ENCODE measurements at places on chromosomes 4 and X. TPM values are rescaled to one million over a fixed set of nuclear protein-coding genes. Genes with fewer than 3 reads are reported as not detected.

Gene MAGEA2B
- polyA plus RNA-seq = not detected

DNA sequence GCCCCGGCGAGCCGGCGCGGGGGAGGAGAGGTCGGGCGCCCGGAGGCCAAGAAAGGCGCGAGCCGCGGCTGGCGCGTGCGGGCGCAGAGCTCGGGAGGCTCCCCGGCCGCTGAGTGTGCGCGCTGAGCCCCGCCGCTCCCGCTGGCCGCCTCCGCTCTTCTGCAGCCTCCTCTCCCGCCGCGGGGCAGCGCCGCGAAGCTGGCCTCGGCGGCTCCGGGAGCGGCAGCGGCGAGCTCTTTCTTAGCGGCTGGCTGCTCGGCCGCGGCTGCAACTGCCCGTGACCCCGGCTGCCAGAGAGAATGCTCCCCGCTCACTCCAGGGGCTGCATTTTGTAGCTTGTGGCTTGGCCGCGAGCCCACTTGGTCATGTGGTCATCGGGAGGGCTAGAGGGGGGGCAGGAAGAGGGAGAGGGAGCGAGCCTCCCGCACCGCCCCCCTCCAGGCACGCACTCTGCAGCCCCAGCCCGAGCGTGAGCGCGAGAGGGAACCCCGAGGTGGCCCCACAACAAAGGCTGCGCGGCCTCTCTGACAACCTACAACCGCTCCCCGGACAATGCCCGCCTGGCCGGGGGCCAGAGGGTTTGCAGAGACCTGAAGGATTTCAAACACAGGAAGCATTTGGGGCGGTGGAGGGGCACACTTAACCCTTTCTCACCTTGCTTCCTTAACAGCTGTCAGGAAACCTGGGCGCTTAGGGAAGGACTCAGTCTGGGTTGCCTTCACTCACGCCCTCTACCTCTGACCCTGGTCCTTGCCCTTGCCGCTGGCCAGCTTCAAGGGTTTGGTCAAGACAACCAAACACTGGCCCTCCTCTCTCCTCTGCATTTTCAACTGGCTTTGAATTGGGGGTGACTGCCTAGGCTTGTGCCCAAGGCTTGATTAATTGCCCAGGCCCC lies at the start of gene APLN:
Gene APLN (minus strand): TSS at position 305 of the 895 bp plus-strand sequence. CDS start 326 bp downstream, outside the sequence.
- no peak for DNase-seq

Gene ADGRG4
- not detected for polyA plus RNA-seq

GRCh38 chrX:41946989-41947612 lies 23.7 kb upstream of the CASK start:
- no peak for DNase-seq

DNA sequence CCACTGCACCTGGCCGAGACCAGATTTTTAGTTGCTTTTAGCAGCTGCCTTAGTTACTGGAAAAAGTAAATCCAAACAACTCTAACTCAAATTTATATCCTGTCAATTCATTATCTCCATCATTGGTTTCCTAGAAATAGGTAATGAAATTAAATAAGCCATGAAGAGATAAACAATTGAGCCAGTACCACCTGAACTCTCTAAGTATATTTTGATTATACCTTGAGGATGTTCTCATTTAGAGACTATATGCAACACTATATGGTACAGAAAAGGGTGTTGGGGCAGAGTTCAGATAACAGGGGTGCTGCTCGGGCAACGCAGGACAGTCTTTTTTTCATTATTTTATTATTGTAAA lies 35.0 kb downstream of the SAT1 start:
- no peak for DNase-seq

- no peak for DNase-seq
Measured at GRCh38 chrX:70769659-70770227, 138.8 kb downstream of the TEX11 start.

Gene PARM1
- 56.9 TPM for polyA plus RNA-seq

Gene TLR1
- polyA plus RNA-seq = 5.0 TPM

Gene REELD1
- polyA plus RNA-seq = 0.50 TPM

- DNase-seq = no peak
Measured at GRCh38 chr4:150482581-150482980, 99.4 kb upstream of the MAB21L2 start.

DNA sequence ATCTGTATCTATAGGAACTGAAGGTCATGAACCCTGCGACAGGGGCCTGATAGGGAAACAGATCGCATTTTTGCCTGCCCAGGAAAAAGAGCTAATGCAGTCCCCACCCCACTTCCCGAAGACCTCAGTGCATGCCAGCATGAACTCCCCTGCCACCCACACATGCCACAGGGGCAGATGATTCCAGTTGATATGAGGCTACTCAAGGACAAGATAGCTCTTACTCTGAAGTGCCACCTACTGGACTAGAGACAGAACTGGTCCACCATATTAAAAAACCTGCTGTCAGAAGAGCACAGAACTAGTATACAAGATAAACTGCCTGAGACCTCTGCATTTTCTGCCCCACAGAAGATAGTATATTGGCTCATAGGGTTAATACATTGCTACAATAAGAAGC lies 68.0 kb downstream of the YIPF7 start:
- no peak for DNase-seq

DNA sequence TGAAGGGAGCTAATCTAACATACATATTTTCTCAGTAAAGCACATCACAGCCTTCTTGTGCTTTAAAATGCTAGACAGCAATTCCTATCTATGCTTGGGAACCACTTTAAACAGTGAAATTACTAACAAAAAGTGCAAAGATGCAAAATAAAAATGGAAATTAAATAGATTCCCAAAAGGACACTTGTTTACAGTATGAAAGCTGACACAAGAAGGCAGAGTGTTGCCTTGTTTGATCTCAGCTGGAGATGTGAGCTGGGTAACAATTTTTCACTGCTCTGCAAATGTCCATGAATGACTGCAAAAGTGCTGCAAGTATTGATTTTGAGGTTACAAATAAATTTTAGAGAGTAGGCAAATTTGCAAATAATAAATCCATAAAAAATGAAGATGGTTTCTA lies 22.3 kb downstream of the GRIA2 start:
- DNase-seq = no peak

Measured in renal pelvis (tissue), 12 donors.